ENCODE measurements at places on chromosomes 1 and 21.

DNA sequence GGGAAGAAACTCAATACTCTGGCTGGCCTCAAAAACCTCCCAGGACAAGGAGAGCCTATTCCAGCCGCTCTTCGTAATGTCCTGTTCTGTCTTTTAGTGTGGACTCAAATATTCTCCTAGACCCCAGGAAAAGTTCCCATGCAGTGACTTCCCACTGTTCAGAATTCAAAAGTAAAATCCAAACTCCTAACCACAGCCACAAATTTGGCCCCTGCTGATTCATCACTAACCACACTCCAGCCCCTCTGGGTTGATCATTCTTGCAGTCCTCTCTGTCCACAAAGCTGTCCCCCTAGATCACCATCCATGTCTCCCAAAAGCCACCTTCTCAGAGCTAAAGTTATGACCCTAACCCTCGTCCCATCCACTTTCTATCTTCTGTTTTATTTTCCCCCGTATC is 5.1 kb downstream of the CTNNBIP1 start:
- DNase-seq = no peak

DNA sequence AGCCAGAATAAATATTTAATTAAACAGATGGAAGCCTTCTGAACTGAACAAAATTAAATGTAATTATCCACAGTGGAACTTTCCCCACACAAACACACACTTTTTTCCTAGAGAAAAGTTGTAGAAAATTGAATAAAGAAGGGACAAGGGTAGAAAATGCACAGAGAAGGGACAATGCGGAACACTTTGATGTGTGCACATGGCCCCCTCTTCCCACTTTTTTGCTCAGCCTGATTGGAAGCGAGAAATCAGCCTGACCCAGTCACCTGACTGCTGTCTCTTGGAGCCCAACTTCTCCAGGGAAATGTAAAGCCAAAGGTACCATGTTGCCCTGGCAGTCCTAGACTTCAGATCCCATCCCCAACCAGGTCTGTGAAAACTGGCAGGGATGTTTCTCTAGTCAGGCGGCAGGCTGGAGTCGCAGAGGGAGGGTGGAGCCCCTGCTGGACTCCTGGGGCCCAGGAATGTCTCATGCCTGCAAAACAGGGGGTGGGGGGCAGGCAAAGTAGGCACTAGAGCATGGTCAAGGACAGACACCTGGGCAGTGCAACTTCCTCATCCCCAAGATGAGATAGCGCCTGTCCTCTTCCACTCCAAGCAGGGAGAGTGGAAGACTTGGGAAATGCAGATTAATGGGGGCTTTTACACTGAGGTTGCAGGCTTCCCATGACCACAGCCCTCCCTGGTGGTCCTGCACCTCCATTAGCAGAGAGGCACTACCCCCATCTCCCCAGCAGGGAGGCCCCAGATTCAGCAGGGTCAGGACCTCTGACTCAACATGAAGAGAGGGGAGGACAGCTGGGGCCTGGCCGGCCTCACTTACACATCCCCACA is 2.8 kb downstream of the CERS2 start:
- DNase-seq = no peak

- DNase-seq = no peak
Observed at GRCh38 chr1:102588536-102588935, 519.8 kb downstream of the COL11A1 start.

- no peak for DNase-seq
Observed at GRCh38 chr1:227747948-227748495, 12.8 kb downstream of the SNAP47 start.

- DNase-seq = no peak
Observed at GRCh38 chr1:9293241-9293532, 493 bp downstream of the SPSB1 start.

DNA sequence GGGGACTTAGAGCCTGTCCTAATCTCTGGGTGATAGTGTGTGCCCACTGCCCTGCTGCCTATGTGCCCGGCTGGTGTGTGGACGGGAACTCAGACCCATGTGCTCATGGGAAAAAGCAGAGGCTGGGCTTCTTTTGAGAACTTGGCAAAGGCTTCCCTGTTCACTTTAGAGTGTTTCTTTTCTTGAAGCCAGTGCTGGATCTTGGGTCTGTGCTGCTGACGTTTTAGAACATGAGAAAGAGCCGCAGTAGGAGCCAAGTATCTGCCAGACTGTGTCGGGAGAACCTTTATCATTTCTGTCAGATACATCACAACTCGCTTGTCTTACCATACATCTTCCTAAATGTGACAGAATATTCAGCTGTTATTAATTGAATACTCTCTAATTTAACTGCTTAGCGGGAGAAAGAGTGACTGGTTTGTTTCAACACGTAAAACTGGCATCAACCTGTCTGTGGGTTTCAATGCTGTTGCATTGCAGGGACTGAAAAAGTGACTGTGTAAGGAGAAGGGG is 195.2 kb downstream of the PBX1 start:
- DNase-seq = no peak

DNA sequence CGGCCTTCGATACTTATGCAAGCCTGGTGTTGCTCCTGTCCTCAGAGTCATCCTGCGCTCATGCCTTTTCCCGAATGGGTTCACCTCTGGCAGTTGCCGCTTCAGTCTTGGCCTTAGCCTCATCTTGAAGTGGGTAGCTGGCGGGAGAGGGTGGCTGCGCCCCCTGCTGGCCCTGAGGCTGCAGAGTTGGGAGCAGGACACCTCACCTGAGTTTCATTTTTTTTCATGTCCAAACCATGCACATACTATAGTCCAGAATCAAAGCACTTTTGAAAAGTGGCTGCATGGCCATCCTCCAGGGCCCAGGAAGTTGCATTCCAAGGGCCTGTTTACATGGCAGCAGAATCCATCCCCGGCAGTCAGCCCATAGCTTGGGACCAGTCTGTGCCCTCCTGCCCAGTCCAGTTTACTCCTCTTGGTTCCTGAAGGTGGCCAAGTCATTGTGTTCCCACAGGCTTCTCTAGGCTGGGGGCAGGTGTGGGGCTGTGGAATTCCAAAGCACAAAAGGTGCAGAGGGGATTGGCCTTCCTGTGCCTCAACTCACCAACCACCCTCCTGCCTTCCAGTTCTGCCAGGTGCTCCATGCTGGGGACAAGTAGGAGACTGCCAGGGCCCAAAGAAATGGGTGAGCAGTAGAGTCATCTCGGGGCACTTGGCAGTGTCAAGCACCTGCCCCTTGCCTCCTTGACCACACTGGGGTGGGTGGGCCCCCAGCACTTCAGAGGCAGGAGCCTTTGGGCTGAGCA is 44.0 kb downstream of the YARS1 start:
- peak; percentile 70 for DNase-seq

All from effector memory CD8-positive, alpha-beta T cell (primary cell).